ENCODE measurements at places on chromosomes 12 and 14. TPM values are rescaled to one million over a fixed set of nuclear protein-coding genes. Genes with fewer than 3 reads are reported as not detected.

- no peaks in the 10 kb centered on the region for H3K4me1 ChIP-seq
- DNase-seq = no peak
- H3K36me3 ChIP-seq = no peaks in the 10 kb centered on the region
- H3K27ac ChIP-seq = no peak overlapping the region
These were observed 180.9 kb upstream of the PDE3A start for GRCh38 chr12:20187456-20187855.

The PTPN21 gene
- 10.5 TPM for total RNA-seq

- H3K36me3 ChIP-seq = no peaks in the 10 kb centered on the region
- H3K27ac ChIP-seq = peak within 1 kb of the TSS; percentile 97
- peak; percentile 99 for DNase-seq
- no peaks in the 10 kb centered on the region for H3K27me3 ChIP-seq
- H3K4me3 ChIP-seq = peak within 1 kb of the TSS; percentile 98
These were observed at the start of gene YY1 for GRCh38 chr14:100238419-100239210. Gene YY1 (plus strand): TSS chr14:100239144. CDS start chr14:100239245, 101 bp downstream.

DNA sequence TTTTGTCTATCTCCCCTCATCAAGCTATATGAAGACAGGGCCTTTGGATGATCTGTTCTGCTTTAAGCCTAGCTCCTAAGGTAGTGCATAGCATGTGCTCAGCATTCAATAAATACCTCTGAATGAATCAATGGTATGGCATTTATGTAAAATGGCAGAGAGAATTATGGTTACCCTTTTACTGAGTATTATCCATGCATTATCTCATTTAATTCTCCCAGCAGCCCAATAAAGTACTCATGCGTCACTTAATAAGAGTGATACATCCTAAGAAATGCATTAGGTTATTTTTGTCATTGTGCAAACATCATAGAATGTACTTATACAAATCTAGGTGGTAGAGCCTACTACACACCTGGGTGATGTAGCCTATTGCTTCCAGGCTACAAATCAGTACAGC is 269.7 kb downstream of the KSR2 start:
- no peak overlapping the region for H3K4me3 ChIP-seq
- no peaks in the 10 kb centered on the region for H3K27me3 ChIP-seq
- no peak for DNase-seq
- no peak overlapping the region for H3K27ac ChIP-seq
- H3K36me3 ChIP-seq = no peaks in the 10 kb centered on the region
- no peaks in the 10 kb centered on the region for H3K4me1 ChIP-seq

GRCh38 chr14:56181681-56182085 is 63.5 kb downstream of the PELI2 start:
- peak overlapping the region; percentile 87 for H3K27ac ChIP-seq
- no peak overlapping the region for H3K4me3 ChIP-seq
- no peaks in the 10 kb centered on the region for H3K27me3 ChIP-seq

DNA sequence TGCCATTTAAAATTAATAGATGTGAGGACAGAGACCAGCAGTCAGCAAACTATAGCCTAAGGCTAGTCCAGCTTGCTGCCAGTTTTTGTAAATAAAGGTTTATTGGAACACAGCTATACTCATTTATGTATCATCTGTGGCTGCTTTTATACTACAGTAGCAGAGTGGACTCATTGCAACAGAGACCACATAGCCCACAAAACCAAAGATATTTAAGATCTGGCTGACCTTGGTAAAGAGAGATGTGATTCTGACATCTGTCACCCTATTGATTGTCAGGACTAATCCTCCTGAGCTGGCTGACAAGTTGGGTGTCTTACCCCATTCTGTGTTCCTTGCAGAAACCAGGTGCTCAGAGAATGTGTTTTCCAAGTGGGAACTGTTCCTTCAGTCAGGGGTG is 99.9 kb downstream of the BEGAIN start:
- no peaks in the 10 kb centered on the region for H3K4me1 ChIP-seq
- H3K4me3 ChIP-seq = no peak overlapping the region
- no peak for DNase-seq
- no peak overlapping the region for H3K27ac ChIP-seq

DNA sequence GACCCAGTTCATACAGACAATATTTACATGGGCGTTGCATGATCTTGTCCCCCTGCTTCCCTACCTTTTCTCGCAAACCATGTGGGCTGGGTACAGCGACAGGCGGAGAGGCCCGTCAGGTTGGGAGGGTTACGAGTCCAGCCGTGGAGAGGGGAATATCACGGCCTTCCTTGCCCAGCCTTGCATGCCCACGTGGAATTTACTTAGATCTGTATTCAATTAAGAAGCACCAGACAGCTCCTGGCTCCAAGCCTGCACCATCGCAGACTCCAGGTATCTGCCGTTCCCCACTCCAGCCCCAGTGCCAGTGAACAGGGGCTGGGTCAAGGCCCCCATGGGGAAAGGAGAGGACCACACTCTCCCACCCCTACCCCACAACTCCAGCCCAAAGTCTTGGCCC is 29.8 kb downstream of the BCL11B start:
- peaks cover 12% of the 10 kb centered on the region for H3K4me1 ChIP-seq
- H3K27me3 ChIP-seq = no peaks in the 10 kb centered on the region
- no peaks in the 10 kb centered on the region for H3K36me3 ChIP-seq
- no peak for DNase-seq
- no peak overlapping the region for H3K27ac ChIP-seq

- DNase-seq = no peak
- H3K4me1 ChIP-seq = no peaks in the 10 kb centered on the region
These were observed 257.2 kb downstream of the NELL2 start for GRCh38 chr12:44618946-44619345.

DNA sequence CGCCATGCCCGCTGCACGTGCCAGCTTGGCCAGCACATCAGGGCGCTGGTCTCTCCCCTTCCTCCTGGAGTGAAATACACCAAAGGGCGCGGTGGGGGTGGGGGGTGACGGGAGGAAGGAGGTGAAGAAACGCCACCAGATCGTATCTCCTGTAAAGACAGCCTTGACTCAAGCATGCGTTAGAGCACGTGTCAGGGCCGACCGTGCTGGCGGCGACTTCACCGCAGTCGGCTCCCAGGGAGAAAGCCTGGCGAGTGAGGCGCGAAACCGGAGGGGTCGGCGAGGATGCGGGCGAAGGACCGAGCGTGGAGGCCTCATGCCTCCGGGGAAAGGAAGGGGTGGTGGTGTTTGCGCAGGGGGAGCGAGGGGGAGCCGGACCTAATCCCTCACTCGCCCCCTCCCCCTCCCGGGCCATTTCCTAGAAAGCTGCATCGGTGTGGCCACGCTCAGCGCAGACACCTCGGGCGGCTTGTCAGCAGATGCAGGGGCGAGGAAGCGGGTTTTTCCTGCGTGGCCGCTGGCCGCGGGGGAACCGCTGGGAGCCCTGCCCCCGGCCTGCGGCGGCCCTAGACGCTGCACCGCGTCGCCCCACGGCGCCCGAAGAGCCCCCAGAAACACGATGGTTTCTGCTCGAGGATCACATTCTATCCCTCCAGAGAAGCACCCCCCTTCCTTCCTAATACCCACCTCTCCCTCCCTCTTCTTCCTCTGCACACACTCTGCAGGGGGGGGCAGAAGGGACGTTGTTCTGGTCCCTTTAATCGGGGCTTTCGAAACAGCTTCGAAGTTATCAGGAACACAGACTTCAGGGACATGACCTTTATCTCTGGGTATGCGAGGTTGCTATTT is 914 bp upstream of the CCND2 start:
- no peaks in the 10 kb centered on the region for H3K36me3 ChIP-seq
- peak overlapping the region; percentile 62 for H3K27ac ChIP-seq
- no peak for DNase-seq

- H3K27ac ChIP-seq = no peak overlapping the region
- peaks cover 28% of the 10 kb centered on the region for H3K4me1 ChIP-seq
- H3K4me3 ChIP-seq = no peak overlapping the region
- H3K36me3 ChIP-seq = no peaks in the 10 kb centered on the region
These were observed 69.6 kb upstream of the PRMT8 start for GRCh38 chr12:3421191-3421978.

The SLC7A8 gene
- 18.2 TPM for total RNA-seq

Data from body of pancreas (tissue), 4 donors.